ENCODE measurements at places on chromosomes 3 and 15.

- no peak for DNase-seq
These were observed 2.1 kb upstream of the ANXA2 start for GRCh38 chr15:60399931-60400330.

GRCh38 chr15:59232476-59232875 lies 25.8 kb downstream of the LDHAL6B start:
- no peak for DNase-seq

GRCh38 chr3:30188713-30189112 lies 417.7 kb upstream of the TGFBR2 start:
- DNase-seq: no peak

- DNase-seq: no peak
These were observed 23.1 kb downstream of the TNK2 start for GRCh38 chr3:195885036-195885891.

GRCh38 chr15:39596358-39597051 lies 15.6 kb downstream of the THBS1 start:
- no peak for DNase-seq

GRCh38 chr3:99875929-99876841 lies 58.5 kb downstream of the CMSS1 start:
- peak; percentile 71 for DNase-seq

DNA sequence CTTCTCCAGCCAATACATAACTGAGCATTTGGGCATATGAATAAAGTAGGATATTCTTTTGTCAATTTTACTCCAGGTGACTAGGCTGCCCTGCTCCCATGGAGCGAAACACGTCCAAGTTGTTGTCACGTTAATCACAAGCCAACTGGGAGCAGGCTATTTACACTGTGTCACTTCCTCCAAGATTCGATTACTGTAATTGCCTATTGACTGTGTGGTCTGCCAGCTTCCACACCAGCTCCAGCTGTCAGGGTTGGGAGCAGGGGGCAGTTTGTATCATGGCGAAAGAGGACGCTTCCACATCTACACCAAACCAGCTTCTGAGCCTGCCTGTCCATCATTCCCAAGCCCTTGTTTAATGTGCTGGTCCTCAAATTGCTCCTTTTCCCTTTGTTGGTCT lies 89.2 kb upstream of the RORA start:
- DNase-seq: no peak

- no peak for DNase-seq
These were observed 27.6 kb downstream of the GPR176 start for GRCh38 chr15:39892418-39892817.

DNA sequence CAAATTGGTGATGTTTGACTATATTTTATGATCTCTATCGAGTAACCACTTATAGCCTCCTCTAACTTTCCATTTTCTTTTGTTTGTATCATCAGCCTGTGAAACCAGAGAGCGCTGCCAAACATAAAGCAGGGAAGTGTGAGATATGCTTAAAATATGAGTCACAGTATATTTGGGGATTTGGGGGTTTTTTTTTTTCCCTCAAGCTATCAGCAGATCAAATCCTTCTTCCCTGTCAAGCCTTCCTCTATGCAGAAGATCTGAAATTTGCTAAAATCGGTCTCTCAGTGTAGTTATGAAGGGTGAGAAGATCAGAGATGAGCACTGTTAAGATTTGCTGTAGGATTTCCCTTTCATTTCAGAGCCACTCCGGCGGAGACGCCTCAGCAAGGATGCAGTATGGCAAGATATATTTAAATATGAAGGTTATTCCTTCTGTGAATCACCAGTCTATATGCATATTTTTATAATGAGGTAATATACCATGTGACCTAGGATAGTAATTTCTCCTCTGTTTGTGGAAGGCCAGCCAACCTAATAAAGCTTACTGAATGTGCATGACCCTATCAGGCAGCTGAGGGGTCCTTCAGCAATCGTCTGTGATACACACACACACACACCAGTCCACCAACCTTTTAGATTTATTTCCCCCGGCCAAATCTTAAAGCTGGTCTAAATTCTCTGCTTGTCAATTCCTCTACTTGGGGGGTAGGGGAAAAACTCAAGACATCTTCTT lies 474.1 kb downstream of the FOXP1 start:
- DNase-seq: no peak

GRCh38 chr3:115279939-115280338 lies 132.9 kb upstream of the ZBTB20 start:
- no peak for DNase-seq

DNA sequence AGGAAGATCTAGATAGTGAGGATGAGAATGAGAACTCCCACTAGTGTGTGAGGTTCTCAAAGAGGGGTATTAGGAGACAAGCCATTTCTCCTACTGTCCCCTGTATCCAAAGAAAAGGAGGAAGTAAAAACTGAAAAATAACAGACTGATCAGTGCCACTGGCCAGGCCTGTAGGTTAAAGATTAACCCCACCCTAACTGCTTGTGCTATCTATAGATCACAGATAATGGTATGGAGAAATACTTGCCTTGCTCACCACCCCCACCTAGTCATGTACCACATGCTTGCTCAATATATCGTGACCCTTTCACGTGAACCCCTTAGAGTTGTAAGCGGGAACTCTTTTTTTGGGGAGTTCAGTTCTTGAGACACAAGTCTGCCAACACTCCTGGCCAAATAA lies 519.7 kb upstream of the FRG2C start:
- no peak for DNase-seq

GRCh38 chr15:58758141-58758540 lies 8.6 kb upstream of the ADAM10 start:
- peak; percentile 83 for DNase-seq

DNA sequence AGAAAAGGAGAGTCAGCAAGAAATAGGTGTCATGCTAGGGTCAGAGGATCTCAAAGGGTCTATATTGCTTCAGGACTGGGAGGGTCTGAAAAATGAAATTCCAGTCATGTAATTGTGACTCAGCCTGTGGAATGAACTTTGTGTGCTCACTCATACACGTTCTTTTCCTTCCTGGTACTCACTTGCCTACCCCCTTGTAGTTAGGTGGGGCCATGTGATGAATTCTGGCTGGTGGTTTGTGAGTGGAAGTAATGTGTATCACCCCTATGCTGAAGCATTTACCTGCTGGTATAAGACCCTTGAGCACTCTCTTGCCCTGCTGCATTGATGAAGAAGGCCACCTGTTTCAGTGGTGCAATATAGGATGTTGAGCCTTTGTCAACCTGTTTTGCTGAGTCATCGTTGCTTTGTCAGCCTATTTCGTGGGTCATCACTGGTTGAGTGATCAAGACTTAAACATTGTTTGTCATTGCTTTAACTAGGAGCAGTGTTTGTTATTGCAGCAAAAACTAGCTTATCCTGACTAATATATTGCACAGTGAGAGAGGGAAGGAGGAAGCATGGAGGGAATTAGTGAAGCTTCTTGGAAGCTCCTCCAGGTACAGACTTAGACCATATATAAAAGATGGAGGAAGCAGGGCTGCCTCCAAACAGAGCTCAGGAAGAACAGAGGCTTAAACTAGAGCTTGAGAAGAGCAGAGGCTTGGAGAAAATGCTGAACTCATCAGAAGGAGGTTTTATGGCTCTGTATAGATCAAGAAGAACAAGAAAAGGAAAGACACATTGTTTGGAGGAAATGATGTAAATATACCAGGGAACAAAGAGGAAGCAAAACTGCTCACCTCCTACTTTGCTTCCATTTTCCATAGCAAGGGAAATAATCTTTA lies 28.9 kb downstream of the TLNRD1 start:
- DNase-seq: no peak

DNA sequence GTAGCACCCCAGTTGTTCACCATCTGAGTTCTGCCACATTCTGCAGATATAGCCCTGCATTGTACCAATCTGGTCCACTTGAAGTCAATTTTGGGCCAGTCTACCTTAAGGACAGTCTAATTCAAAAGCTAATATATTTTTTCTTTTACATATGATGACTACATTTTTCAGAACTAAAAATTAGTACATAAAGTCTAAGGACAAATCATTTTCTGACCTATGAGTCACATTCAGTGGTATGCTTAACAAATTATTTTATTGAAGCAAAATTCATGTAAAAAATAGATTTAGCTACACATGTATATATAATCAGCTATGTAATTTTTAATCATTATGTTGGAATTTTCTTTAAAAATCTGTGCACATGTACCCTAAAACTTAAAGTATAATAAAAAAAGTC lies 52.1 kb upstream of the IL12A start:
- no peak for DNase-seq

- no peak for DNase-seq
These were observed 42.6 kb downstream of the ARIH1 start for GRCh38 chr15:72516777-72517176.

GRCh38 chr3:54150864-54151467 lies 28.6 kb downstream of the CACNA2D3 start:
- DNase-seq: no peak

GRCh38 chr15:62901909-62902546 lies 140.5 kb upstream of the TPM1 start:
- DNase-seq: no peak

DNA sequence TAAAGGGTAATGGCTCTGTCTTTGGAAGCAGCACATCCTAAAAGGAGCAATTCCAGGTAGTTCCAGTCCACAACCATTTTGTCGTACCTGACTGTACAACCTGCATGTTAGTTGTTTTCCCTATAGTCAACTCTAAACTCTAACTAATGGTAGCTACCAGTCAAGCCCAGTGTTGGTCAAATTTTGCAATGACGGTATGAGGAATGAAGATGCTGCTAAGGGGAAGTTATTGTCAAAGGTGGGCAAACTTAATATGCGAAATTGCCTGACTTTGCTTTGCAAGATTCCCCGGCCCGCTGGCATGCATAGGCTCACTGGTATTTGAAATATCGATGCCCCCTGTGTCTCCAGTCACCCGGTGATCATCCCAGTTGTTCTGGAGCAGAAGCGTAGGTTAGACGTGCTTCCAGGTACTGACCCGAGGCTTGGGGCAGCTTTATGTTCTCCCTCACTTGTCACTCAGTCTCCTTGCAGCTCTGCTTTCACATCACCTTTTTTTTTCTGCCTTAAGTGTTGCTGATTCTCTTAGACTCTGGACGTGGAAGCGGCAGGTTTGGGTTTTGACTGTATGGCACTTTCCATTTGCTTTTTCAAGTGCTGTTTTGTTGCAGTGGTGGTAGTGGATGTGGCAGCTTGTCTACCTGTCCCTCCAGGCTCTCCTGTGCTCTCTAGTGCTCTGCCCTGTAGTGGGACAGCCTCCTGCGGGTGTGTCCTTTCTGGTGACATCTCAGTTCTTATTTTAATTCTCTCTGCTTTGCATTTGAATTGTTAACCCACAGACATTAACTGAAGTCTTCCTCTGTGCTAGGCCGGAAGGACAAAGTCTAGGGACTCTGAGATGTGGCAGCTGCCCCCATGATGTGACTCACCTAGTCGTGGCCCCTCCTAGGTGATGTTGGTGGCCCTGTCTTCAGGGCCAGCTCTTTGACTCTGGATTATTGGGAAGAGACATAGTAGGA lies 95.8 kb upstream of the UMPS start:
- DNase-seq: no peak

GRCh38 chr3:106247902-106248684 lies 379.3 kb upstream of the CBLB start:
- DNase-seq: no peak

DNA sequence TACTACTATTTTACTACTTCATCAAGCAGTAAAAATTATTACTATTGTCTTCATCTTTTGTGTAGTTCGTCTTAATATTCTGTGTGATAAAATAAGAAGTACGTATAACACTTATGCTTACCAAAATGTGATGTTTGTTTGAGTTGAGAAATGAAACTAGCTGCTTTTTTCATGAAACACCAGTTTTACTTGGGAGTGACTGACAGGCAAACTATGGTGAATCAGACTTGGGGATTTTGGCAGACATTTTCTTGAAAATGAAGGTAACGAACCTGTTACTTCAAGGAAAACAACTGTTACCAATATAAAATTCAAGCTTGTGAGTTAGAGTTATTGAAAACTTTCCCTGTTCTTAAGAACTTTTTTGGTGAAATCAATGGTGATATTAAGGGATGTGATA lies 10.3 kb downstream of the U2SURP start:
- no peak for DNase-seq

DNA sequence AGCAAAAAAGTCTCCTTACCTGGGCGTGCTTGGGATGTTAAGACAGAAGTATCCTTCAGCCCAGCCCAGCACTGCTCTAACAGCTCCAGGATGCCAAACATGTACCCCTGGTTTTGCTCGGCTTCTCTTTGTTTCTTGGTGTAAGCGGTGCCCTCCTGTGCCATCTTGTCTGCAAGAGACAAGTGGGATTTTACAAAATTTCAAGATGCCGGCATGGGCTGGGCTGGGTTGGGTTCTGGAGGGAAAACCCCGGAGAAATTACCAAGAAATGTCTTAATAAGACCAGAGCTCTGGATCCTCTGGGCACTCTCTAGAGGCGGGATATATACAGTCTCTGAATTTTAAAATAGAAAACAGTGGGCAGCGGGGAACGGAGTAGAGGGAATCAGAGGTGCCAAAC lies 4.6 kb upstream of the SOX14 start:
- no peak for DNase-seq

DNA sequence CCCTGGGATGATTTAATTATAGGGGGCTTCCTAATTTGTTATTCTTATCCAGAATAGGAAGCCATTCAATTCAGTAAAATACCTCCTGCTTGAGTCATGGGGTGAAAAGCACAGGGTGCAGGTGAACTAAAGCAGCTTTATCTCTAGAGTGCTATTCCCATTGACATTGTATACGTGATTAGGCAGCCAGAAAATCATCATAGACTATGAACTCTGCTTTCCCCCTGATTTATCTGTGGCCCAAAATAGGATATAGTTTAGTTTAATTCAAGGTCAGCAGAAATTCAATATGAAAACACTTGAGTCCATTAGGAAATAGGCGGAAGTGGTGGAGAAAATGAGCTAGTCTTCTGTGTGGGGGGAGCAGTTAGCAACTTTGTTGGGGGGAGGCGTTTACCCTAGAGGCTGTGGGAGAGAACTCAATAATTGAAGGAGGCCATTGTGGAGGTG lies 18.2 kb upstream of the PRKCI start:
- no peak for DNase-seq

- DNase-seq: no peak
These were observed 40.9 kb upstream of the LDHAL6B start for GRCh38 chr15:59165726-59166125.

DNA sequence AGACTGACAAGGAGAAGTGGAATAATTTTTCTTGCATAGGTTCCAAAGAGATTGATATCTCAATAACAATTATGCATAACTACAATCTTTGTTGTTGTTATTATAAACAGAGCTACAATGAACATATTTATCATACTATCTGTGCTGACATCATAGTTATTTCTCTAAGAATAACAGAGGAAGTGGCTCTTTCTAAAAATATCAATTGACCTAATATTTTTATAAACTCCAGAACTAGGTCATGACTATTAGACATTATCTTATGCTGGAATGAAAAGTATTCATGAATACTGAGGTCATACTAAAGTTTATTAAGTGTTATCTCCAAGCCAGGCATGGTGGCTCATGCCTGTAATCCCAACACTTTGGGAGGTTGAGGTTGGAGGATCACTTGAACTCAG lies 114.1 kb downstream of the DCLK3 start:
- DNase-seq: no peak

- no peak for DNase-seq
These were observed 237.1 kb downstream of the RYR3 start for GRCh38 chr15:33547876-33548275.
